ENCODE measurements at places on chromosomes 16 and 17. TPM values are rescaled to one million over a fixed set of nuclear protein-coding genes. Genes with fewer than 3 reads are reported as not detected.

TSNAXIP1 gene
- polyA plus RNA-seq = 2.7 TPM

KIF19 gene
- polyA plus RNA-seq = not detected

DNA sequence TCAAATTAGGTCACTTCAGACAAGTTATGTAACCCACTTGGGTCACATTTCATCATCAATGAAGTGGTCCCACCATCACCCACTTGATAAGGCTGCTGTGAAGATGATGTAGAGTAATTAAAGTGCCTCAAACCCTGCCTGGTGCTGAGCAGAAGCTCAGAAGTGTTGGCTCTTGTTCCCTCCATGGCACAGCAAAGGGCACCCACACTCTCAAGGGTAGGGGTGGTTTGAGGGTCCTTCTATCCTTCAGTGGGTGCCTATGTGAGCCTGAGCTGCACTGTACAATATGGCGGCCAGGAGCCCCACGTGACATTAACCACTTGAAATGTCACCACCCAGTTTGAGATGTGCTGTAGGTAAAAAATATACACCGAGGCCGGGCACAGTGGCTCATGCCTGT, 71.5 kb downstream of the CYTH1 start:
- no peak for DNase-seq

GRCh38 chr17:43760254-43760852, 1.8 kb upstream of the SOST start:
- peak; percentile 90 for DNase-seq

SHCBP1 gene
- 0.46 TPM for polyA plus RNA-seq

DNA sequence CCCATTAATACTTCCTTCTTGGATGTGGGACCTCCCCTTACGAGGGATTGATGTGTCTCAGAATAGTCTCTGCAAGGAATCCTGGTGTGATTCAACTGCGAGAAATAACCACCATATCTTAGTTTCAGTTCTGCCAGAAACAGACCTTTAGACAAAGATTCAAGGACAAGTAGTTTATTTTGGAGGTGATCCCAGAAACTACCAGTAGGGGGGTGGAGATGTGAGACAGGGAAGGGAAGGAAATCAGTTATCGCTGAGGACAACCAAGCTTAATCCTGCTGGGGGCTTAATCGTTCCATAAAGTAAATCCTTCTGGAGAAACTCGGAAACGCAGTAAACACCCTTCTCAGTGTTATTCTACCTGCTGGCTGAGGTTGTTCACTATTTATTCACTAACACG, 5.0 kb upstream of the SDR42E1 start:
- no peak for DNase-seq

DNA sequence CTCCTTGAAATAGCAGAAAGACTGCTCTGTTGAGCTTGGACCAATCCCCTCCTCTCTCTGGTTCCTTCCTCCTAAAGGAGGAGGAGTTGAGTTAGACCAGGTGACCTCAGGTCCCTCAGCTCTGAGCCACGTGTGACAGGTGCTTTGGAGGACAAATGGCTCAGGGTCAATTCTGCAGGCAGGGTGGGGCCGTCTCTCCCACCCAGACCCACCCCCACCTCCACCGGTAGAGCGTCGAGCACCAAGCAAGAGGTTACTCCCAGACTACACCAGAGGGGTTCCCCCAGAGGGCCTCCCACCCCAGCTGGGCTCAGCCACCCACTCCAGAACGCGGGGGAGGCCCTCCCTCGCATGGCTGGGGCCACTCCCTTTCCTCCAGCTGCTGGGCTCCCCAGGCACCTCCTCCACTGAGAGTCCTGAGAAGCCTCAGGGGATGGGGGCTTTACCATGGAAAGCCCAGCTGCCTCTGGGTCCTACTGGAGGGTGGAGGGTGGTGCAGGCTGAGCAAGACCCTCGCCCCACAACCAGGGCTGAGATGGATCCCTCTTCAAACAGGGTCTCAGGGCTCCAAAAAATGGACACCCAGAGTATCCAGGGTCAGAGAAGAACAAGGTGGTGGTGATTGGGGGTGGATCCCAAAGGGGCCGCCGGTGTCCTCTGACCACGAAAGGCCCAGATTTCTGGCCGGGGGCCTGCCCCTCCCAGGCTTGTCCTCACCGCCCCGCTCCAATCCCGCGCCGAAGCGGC, 7.6 kb downstream of the MYO1C start:
- DNase-seq = peak; percentile 78

Measured in ovary (tissue), 10 donors.